ENCODE measurements at places on chromosomes 3 and 15.
A peak's percentile ranks its signal among the peaks of the same experiment; 100 is the strongest.

GRCh38 chr3:30356866-30357753 is 249.3 kb upstream of the TGFBR2 start:
- DNase-seq, result no peak

- DNase-seq, result peak; percentile 23
Observed at GRCh38 chr15:78308422-78309032, 9.1 kb upstream of the SKIC8 start.

GRCh38 chr3:42662813-42663535 is 9.5 kb downstream of the ZBTB47 start:
- no peak for DNase-seq

GRCh38 chr15:70704166-70704565 is 59.2 kb downstream of the UACA start:
- DNase-seq, result no peak

DNA sequence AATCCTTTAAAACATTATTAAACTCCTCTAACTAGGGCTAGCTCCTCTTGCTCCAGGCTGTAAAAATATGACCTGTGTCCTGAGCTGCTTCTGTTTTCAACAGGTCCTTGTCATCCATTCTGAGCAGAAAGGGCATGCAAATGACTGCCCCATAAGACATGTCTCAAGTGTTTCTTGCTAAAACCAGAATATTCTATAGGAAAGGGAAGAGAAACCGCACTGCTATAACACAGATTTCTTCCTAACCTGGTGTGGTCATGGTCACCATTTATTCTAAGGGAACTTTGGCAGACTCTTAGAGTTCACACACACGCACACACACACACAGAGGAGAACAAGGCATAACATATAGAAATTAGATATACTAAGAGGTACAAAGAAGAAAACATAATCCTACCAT is 34.2 kb upstream of the B3GNT5 start:
- DNase-seq, result no peak

DNA sequence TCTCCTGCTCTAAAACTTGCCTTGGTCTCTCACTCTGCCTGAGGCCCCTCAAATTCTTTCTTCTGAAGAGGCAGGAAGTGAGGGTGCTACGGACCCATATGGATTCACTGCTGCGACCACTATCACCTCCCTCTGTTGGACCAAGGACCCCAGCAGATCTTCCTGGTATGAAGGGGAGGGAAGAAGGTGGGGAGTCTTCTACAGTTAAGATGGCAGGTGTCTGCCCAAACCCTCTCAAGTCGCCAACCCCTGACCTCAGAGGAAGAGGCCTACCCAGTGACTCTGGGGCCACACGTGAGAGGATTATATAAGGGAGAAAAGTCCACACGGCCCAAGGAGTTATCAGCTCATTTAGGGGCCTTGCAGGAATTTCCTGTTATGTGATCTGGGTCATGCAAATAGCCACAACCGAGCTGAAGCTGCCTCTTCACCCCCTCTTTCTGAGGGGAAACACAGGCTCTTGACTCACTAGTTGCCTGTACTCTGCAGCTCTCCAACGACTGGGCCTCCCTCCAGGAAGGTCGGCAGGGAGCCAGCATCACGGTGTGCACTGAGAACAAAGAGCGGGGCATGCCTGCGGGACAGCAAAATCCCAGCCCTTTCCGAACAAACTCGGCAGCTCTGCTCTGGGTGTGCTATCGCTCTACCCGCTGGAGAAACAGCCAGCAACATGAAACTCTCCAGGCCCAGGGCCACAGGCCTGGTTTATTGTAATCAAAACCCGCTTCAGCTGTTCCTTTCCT is 116.0 kb downstream of the XXYLT1 start:
- DNase-seq, result peak; percentile 91

- DNase-seq, result no peak
Observed at GRCh38 chr3:170506556-170506955, 79.3 kb downstream of the SLC7A14 start.

- no peak for DNase-seq
Observed at GRCh38 chr3:134929976-134930375, 134.9 kb downstream of the EPHB1 start.

DNA sequence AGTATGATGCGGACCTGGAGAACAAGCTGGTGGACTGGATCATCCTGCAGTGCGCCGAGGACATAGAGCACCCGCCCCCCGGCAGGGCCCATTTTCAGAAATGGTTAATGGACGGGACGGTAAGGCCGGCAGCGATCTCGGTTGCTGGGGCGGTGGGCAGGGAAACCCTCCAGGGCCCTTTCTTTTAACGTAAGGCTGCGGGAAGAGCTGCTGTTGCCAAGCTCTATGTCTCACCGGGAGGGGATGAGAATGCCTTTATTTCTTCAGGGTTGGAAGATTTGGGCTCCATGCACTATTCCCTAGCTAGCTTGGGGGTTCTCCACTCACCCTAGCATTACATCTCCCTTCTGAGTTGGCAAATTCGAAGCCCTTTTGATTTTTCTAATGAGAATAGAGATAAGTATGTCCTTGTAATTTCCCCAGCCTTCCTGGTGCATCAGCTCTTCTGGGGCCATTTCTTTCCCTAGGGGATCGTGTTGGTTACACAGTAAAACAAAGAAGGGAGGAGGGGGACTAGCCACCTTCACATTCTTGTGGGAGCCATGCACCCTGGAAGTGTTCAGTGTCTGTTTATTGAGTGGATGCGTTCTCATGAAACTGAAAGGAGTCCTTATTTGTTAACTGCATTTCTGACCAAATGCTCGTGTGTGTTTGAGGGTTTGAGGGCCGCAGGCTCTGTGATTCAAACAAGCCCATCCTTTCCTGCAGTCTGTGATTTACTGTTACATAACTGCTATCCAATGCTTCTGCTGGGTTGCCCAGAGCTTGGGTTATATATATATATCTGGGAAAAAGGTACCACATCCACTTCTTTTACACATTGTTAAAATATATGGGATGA is 982 bp downstream of the TAGLN3 start:
- DNase-seq, result no peak

- no peak for DNase-seq
Observed at GRCh38 chr3:46065294-46065705, 38.0 kb upstream of the XCR1 start.

DNA sequence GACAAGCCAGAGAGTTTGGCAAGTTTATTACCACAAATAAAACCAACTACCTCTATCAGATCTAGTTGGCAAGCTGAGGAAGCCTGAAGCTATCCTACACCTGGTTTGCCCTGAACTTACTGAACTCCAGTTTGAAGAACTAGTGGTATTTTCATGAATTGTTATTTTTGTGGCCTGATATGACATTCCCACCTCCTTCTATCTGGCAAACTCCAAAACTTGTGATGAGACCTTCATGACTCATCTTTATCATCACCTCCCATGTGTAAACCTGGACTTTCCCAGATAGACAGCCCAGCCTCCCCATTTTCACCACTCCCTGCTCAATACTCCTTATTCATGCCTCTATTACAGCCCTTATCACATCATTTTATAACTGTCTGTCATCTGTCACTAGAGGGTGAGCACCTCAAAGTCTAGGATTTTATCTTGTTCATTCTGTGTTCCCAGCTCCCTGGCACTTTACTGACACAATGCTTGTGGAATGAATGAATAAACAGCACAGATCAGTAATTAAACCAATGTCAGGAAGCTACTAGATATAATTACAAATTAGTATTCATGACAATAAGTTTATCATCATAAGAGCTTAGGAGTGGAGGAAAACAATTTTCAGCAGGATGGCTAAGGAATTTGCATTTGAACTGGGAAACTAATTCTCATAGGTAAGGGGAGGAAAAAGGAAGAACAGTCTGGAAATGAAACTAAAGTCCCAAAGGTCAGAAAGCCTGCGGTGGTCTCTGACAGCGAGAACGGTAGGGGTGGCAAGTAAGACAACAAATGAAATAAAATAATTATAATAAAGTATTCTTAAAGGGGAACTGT is 13.2 kb upstream of the TRANK1 start:
- DNase-seq, result no peak

GRCh38 chr3:197889204-197889930 is 60.6 kb upstream of the RPL35A start:
- no peak for DNase-seq

All from GM04504 (cell line).